ENCODE measurements at places on chromosomes 2 and 18.

DNA sequence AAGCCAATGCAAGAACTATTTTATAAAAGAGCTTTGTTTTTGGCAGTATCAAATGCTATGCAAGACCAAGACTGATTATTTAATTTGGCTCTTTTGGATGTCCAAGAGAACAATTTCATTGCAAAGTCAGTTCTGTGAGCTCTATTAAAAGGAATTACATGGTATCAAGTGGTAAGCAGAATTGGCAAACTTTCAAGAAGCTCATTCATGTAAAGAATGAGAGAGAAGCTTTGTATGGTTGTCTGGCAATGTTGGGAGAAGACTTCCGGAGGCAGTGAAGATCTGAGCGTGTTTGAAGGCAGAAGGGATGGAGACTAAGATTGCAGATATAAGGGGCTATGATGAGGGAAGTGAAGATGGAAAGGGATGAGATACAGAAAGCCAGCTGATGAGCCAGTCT is 49.6 kb downstream of the CPS1 start:
- DNase-seq: no peak

DNA sequence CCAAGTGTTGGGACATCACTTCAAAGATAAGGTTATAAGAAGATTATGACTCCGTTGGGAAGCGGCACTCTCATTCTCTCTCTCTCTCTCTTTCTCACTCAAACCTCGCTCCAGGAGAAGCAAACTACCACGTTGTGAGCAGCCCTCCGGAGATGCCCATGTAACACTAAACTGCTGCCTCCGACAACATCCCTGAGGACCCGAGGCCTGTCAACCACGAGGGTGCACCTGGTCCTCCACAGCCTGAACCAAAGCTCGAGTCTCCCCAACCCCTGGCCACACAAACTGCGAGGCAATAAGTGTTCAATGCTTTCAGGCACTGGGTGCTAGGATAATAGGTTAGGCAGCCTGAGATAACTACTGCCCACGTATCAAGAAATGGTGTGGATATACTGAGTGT is 654.5 kb upstream of the ID2 start:
- DNase-seq: no peak

DNA sequence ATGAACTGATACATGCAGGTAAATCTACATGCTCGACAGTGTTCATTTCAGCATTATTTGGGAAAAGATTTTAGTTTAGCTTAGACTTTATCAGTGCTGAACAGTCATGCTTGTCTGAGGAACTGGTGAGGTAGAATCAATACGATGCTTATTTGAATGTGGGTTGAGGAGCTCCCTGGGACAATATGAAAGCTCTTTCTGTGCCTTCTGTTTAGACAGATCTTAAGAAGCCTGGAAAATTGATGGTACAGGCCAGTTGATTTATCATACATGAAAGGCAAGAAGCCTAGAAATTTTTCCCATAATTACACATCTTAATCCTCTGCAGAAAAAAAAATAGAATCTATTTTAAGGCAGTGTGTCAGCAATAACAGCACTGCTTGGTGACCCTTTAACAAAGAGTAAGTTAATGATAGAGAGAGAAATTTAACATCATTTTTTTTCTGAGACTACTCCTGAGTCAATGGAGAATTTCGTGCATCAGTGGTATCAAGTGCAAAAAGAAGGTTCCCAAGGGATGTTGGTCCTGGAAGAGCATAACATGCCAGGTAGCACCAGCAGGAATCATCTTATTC is 252.2 kb upstream of the CDH20 start:
- DNase-seq: no peak

DNA sequence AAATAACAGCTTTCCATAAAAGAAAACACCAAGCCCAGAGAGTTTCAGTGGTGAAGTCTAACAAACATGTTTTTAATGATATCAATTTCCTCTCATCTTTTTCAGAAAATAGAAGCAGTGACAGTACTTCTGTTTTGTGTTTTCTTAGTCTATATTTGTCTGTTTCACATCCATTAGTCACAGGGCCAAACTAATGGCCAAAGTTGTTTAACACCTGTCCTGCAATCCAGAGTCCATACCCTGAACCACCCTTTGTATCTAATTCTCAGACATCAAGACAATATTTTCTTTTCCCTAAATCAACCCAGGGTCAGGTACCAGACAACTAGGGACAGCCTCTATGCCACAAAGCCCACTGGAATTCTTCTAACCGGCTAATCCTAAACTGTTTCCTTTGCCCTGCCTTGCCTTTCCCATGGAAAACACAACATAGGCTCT is 25.9 kb downstream of the TMSB10 start:
- no peak for DNase-seq

- DNase-seq: no peak
Measured at GRCh38 chr2:205931388-205931787, 154.6 kb downstream of the INO80D start.
